ENCODE measurements at places on chromosomes 12 and 14. TPM values are rescaled to one million over a fixed set of nuclear protein-coding genes. Genes with fewer than 3 reads are reported as not detected.

The ACOT6 gene
- polyA plus RNA-seq, result not detected

The DAO gene
- 1.1 TPM for polyA plus RNA-seq

The ZCCHC8 gene
- polyA plus RNA-seq, result 34.1 TPM

The KRT6C gene
- not detected for polyA plus RNA-seq

The HCAR1 gene
- polyA plus RNA-seq, result 3.3 TPM

The KCNH3 gene
- polyA plus RNA-seq, result 2.4 TPM

The HEBP1 gene
- polyA plus RNA-seq, result 72.2 TPM

The PELI2 gene
- 28.8 TPM for polyA plus RNA-seq

DNA sequence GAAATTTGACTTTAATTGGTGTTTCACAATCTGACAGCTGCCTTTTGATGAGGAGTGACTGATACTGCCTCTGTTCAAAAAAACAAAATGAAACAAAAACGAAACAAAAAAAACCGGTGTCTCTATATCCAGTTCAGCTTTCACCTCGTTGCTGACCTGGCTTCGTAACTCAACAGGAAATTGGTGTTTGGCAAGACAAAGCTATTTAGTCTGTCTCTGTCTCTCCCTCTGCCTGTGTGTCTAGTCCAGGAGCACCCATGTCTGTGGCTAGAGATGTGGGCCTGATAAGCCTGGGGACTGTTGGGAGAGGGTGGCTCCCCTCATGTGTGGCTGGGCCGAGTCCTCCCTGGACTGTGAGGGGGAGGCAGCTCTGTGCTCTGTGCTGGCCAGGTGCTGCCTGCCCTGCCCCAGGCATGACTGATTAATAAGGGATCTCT lies 11.3 kb downstream of the CACNA1C start:
- DNase-seq, result no peak

DNA sequence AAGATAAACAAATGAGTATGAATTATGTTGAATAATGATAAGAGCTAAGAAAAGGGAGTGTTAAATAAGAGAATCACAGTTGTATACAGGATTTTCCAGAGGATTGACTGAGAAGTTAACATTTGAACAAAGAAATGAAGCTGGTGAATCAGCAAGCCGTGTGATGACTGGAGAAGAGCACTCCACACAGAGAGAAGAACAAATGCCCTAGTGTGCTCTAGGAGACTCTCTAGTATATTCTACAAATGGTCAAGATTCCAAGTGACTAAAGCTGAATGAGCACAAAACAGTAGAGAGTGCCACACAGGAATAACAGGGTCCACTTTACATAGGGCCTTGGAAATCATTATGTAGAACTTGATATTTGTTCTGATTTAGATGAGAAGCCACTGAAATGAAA lies 587.1 kb upstream of the ATXN7L3B start:
- DNase-seq, result no peak

DNA sequence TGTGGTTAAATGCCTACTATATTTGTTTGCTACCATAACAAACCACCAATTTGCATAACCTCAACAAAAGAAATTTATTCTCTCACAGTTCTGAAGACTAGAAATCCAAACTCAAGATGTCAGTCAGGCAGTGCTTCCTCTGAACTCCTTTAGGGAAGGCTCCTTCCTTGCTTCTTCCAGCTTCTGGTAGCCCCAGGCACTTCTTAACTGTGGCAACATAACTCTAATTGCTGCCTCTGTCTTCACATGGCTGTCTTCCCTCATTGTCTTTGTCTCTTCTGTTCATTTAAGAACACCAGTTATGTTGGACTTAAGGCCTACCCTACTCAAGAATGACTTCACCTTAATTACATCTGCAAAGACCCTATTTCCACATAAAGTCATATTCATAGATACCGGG lies 206.9 kb downstream of the SYT1 start:
- no peak for DNase-seq

GRCh38 chr12:71578694-71579258 lies 84.9 kb downstream of the ZFC3H1 start:
- no peak for DNase-seq

- DNase-seq, result no peak
Observed at GRCh38 chr14:65040666-65041433, 54.2 kb downstream of the FNTB start.

GRCh38 chr12:29499235-29499634 lies 1.7 kb upstream of the OVCH1 start:
- no peak for DNase-seq

GRCh38 chr12:100399095-100399494 lies 42.2 kb downstream of the SLC17A8 start:
- DNase-seq, result no peak

GRCh38 chr14:61213920-61214319 lies 67.2 kb downstream of the TMEM30B start:
- no peak for DNase-seq

- no peak for DNase-seq
Observed at GRCh38 chr12:20722142-20722541, 27.0 kb downstream of the SLCO1C1 start.

GRCh38 chr12:45695035-45695434 lies 34.5 kb upstream of the ARID2 start:
- DNase-seq, result no peak

DNA sequence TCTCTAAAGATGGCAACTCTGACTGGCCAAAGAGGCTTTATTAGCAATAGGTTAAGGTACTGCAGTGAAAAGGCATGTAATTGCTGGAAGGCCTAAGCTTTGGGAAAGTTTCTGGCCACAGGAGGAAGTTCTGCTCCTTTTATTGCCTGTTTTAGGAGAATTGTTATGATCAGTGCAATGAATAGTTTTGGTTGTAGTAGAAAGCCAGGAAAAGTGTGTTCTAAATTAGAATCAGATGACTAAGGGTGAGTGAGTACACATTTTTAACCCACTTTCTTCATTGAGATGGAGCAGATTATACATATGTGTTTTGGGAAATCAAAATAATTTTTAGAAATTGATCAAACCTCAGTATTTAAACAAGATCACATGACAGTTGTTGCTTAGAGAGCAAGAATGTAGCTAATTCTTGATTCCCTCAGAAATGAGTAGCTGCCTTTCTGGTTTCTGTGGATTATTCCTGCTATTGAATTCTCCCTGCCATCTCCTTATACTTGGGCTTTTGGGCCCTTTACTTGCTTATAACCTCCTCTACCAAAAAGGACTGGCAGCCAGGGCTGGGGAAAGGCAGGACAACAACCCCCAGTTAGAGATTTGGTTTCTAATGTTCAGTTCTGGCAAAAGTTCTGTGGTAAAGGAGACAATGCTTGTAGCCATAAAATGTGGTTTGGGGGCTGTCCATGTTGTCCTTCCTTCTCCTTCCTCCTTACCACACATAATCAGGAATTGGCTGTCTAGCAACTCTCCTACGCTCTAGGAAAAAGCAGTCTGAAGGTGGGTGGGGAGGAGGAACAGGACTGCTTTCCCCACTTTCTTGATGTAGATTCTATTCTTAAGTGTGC lies 217.1 kb downstream of the SLC38A4 start:
- no peak for DNase-seq

DNA sequence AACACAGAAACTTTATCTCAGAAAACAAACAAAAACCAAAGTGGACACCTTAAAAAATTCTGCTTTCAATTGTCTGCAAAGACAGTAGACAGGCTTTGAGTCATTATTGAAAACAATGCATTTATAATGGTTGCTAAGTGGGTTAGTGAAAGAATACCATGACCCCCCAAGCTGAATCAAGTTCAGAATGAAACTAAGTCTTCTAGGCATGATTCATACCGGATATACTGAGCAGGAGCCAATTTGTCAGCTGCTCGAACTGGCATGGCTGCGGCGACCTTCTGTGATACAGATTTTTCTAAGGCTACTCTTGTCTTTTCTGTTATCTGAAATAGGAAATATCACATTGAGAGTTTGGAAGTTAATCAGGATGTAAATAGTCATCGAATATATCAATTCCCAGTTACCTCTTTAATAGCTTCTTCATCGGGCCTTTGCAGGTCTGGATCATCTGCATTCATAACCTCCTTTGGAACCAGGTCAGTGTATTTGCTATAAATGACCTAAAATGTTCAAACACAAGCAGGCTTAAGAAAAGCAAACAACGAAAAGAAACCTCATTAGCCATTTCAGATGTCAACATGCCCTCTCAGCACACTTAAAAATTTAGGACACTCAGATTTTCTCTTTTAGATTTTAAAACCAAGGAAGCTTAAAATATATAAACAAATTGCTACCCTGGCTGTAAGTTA lies 22.3 kb downstream of the SNW1 start:
- DNase-seq, result no peak

DNA sequence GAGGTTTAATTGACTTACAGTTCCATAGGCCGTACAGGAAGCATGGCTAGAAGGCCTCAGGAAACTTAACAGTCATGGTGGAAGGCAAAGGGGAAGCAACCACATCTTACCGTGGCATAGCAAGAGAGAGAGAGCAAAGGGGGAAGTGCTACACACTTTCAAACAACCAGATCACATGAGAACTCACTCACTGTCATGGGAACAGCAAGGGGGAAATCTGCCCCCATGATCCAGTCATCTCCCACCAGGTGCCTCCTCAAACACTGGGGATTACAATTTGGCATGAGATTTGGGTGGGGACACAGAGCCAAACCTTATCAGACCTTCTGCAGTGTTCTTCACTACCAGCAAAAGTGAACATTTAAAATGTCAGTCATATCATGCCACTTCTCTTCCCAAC lies 58.9 kb downstream of the USP15 start:
- DNase-seq, result no peak

DNA sequence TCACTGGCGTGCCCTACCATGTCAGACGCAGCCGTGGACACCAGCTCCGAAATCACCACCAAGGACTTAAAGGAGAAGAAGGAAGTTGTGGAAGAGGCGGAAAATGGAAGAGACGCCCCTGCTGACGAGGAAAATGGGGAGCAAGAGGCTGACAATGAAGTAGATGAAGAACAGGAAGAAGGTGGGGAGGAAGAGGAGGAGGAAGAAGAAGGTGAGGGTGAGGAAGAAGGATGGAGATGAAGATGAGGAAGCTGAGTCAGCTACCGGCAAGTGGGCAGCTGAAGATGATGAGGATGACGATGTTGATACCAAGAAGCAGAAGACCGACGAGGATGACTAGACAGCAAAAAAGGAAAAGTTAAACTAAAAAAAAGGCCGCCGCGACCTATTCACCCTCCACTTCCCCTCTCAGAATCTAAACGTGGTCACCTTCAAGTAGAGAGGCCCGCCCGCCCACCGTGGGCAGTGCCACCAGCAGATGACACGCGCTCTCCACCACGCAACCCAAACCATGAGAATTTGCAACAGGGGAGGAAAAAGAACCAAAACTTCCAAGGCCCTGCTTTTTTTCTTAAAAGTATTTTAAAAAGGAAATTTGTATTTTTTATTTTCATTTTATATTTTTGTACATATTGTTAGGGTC lies 13.2 kb downstream of the TRIP11 start:
- no peak for DNase-seq

All from left renal pelvis (tissue), 4 donors.